Right lung (tissue), 10 donors: ENCODE measurements at places on chromosomes 2 and 18. TPM values are rescaled to one million over a fixed set of nuclear protein-coding genes. Genes with fewer than 3 reads are reported as not detected.

The CXCR1 gene
- not detected for polyA plus RNA-seq

DNA sequence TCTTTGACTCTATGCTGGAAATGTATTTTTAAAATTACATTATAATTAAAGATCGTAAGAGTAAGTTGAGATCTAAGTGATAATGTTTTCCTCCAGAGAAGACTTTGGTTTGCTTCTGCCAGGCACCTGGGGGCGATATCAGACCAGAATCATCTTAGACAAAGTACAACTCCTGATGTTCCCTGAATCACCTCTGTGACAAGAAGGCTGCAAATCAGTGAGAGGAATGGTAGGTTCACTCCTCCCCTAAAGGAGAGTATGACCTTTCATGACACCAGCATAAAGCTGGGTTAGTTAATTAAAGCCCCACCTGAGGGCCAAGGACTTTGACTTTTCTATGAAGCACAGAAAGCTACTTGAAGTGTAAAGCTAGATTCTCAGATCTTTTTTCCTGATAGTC, 114.4 kb upstream of the DTNA start:
- no peak for DNase-seq

DNA sequence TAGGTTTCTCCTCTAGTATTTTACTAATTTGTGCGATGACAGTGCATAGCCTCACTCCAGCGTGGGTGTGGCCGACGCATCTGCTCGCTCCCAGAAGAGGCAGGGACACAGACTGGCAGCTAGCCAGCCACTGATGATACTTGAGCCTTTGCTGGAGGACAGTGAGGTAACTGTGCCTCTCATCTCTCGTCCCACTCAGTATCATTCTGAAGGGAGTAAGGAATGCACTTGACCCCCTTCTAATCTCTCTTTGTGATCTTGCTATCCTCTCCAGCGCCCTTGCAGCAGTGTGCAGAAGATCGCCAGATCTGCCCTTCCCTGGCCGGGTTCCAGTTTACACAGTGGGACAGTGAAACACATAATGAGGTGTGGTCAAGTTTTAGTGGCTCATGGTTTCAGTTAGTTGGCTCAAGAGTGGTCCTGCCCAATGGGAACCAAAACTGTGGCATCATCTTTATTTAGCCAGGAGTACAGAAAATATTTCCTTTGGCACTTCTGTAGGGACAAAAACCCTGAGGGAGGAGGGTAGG, 17.5 kb downstream of the NCAPH start:
- DNase-seq, result no peak

DNA sequence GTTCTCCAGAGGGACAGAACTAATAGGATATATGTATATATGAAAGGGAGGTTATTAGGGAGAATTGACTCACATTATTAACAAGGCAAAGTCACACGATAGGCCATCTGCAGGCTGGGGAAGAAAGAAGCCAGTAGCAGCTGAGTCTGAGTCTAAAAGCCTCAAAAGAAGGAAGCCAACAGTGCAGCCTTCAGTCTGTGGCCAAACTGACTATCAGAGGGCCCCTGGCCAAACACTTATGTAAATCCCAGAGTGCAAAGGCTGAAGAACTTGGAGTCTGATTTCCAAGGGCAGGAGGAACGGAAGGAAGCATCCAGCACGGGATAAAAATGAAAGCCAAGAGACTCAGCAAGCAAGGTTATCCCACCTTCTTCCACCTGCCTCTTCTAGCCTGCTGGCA, 108.0 kb upstream of the LDLRAD4 start:
- DNase-seq, result no peak

DNA sequence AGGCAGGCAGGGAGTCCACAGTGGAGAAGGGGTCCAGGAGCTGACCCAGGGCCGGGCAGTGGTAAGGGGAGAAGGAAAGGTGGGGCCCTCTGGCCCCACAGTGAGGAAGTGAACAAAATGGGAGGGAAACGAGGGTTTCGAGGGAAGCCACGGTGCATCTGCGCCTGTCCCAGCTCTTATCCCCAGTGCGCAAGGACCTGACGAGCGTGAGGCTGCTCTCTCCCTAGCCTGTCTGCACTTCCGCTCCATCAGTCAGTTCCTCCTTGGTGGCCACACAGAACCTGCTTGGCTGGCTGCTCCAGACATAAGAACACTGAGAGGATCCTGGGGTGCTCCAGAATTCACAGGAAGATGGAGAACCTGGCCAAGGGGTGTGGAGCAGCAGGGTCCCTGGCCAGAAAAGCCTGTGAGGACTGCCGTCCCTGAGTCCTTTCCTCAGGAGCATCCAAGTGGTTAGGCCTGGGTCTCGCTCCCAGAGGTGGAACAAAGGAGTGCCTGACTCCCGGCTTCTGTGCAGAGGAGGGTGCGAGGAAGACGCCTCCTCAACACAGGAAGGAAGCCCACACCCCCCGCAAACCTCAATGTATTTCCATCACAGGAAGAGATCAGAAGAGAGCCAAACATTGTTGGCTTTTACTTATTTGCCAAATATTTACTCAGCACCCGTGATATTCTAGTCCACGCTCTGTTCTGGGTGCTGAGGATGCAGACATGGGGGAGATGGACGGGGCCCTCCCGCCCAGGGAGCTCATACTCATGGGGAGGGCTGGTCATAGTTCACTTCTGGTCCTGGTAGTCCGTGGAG, 43.7 kb upstream of the SEMA4C start:
- no peak for DNase-seq

DNA sequence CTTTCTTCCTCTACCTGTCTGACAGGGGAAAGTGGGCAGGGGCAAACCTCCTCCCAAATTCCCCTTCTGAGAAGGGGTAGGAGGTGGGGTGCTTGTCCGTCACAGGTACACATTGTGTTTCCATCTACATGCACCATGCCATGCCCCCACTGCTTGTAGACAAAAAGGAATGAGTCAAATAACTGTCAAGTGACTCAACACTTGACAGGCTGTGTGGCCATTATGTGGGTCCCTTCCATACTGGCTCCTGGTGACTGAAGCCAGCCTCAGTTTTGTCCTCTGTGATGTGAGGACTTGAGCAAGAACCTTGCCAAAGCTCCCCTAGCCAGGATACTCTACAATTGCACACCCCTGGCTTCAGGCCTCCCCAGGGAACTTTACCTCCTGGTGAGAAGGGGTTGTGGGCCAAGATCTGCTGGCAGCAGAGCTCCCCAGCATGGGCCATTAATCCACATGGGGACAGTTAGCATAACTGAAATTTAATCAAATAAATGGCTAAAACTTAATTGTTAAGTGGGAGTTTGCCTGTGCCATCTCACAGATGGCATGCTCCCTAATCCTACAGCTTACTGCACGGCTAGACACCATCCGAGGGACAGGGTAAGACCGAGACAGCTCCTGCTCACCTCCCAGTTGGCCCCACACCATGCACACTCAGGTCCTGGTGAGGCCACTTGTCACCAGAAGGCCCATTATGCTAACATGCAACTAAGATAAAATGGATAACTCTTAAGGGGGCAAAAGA, 140.2 kb downstream of the BCL11A start:
- DNase-seq, result no peak

GRCh38 chr2:238928520-238929241, 80.8 kb downstream of the TWIST2 start:
- DNase-seq, result no peak

The SRD5A2 gene
- 0.49 TPM for polyA plus RNA-seq

- peak; percentile 71 for DNase-seq
Observed at GRCh38 chr2:218295029-218295428, 2.7 kb upstream of the TMBIM1 start.

The EFR3B gene
- 9.6 TPM for polyA plus RNA-seq

DNA sequence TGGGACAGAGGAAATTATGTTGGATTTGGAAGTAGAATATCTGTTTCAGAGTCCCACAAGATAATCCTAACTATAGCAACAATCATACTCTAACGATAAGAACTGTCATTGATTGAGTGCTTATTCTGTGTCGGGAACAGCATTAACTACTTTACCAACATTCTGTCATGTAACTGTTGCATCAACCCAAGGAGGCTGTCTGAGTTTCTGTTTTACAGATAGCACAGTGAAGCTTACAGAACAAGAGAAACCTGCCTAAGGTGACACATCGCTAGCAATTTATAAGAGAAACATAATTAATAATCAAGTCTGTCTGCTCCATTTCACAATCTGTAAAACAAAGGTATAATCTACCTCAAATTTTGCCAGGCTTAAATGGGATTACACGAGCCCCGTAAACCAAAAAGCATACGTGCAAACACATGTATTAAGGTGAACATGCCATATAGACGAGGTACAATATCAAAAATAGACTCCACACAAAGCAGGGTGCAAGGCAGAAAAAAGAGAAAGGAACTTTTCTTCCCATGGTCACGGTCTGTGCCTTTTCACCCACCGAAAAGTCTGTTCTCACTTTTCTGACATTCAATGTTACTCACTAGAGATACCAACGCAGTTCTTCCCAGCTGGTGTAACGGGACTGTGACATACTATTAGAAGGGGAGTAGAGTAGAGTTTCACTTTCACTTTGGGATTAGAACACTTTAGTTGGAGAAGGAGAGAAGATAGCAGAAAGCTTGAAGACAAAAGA, 37.2 kb upstream of the SLC8A1 start:
- DNase-seq, result peak; percentile 26

The MYO3B gene
- polyA plus RNA-seq, result 2.5 TPM

DNA sequence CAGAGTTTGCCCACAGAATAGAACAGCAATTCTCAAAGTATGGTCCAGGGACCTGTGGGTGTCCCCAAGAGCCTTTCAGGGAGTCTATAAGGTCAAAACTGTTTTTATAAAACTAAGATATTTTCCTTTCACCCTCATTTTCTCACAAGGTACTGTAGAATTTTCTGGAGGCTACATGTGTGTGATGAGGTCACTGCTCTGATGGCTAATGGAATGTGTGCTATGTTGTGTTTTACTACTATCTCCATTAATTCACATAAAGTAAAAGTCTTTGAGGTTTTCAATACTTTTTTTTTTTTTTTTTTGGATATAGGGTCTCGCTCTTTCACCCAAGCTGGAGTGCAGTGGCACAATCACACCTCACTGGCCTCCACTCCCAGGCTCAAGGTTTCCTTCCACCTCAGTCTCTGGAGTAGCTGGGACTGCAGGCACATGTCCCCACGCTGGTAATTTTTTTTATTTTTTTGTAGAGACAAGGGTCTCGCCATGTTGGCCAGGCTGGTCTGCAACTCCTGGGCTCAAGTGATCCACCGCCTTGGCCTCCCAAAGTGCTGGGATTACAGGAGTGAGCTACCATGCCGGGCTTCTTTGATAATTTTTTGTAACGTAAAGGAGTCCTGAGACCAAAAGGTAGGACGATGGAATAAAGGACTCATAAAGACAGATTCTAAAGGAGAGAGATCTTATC, 1.8 kb downstream of the TRABD2A start:
- no peak for DNase-seq

The SLC4A5 gene
- 8.5 TPM for polyA plus RNA-seq

DNA sequence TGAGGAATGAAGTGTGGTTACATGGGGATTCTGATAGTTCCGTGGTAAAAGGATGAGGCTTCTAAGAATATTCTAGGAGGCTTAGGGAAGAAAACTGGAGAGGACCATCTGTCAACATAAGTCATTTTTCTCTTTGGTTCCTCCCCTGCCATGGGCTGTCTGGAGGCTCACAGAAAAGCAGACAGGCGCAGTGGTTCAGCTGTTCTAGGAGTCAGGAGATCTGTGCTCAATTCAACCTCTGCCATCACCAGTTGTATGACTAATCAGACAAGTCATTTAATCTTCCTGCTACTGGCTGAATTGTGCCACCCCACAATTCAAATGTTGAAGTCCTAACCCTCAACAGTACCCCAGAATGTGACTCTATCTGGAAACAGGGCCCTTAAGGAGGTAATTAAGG, 36.4 kb downstream of the ADAM17 start:
- DNase-seq, result no peak

- no peak for DNase-seq
Observed at GRCh38 chr2:47490406-47490805, 87.5 kb downstream of the MSH2 start.

DNA sequence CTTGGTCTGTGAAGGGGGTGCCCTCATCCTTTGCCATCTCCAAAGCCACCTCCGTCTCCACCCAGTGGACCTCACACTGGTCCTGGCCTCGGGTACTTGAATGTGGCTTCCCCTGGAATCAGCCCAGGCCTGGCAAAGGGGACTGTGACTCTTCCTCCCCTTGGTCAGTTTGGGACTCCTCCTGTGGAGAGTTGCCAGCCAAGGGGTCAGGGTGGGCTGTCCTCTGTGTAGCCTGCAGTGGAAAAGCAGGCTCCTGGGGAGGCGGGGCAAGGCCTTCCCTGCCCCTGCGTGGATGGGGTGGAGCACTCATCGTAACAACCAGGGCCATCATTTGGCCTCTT, 59.8 kb downstream of the INHBB start:
- no peak for DNase-seq

- no peak for DNase-seq
Observed at GRCh38 chr18:69763002-69763401, 184.7 kb downstream of the CD226 start.
